ENCODE measurements at places on chromosomes 5 and 9.

DNA sequence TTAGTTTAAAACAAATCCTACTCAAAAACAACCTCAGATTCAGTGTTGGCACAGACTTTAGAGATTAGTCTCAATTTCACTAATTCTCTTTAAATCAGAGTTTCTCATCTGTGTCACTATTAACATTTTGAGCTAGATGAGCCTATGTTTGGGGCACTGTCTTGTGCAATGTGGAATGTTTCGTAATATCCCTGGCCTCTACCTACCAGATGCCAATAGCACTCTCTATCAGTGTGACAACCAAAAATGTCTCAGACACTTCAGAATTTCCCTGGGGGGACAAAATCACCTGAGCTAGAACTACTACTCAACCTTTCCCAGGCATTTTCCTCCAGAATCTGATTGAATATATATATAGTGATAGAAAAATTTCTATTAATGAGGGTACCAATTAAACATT lies 465.2 kb upstream of the RGMB start:
- DNase-seq = no peak

DNA sequence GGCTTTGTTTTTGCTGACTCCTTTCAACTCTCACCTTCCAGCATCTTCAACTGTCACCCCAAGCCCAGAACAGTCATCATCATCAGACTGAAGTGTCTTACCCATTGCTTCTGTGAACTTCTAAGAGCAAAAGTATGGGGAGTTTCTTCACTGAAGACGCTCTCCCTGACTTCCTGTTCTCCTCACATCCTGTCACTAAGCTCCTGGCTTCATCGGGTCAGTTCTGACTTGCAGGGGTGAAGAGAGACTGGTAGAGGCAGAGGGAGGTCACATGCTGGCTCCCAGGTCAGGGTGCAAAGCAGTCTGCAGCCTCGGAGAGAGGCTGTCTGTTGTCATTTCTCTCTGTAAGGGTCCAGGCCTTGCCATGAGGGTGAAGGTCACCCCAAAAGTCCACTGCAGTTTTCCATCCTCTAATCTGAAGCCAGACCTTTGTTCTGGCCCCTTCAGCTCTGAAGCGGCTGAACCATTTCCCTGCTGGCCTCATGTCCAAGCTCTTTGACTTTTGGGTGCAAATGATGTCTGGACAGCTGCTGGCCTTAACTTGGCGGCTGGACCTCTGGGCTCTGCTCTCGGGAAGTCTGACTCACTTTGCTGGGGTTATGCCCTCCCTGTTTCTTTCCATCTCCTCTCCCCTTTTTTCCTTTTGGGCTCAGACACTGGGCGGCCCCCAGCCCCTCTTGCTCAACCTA lies 305.0 kb downstream of the RAB3C start:
- peak; percentile 23 for DNase-seq

DNA sequence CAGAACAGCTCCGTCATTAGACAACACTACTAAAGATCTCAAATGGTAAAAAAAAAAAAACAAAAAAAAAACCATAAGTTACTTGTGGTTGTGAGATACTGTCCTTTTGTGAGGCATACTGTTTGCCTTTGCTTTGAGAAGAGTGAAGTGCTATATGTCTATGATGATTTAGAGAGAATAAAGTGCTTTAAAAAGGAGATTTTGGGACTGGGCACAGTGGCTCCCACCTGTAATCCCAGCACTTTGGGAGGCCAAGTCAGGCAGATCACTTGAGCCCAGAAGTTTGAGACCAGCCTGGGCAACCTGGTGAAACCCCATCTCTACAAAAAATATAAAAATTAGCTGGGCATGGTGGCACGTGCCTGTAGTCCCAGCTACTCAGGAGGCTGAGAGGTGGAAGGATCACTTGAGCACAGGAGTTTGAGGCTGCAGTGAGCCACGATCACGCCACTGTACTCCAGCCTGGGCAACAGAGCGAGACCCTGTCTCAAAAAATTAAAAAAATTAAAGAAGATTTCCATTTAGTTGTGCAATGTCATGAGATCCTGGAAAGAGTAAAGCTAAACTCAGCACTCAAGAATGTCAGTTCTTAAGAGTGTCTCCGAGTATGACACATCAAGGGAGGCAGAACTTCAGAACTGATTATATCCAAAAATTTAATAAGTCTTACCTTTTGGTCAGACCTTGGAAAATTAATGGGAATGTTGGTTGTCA lies 87.3 kb downstream of the PRDM6 start:
- DNase-seq = no peak

- DNase-seq = no peak
Observed at GRCh38 chr5:17315710-17316221, 98.3 kb downstream of the BASP1 start.

DNA sequence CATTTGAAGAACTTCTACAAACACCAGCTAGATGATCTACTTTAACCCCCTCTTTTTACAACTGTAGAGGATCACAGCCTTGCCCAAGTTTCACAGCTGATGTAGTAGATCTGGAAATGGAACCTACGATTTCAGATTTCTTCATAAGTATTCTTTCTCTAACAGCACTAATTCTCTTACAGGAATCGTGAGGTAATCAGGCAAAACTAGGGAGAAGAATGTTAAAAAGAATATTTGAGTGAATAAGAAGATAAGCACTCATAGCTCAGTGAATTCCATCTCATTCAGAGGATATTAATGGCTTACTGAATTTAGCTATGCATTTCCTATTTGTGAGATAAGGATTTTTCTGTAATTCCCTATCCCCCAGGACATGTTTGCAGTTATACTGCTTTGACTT lies 42.1 kb downstream of the NADK2 start:
- DNase-seq = peak; percentile 6

- no peak for DNase-seq
Observed at GRCh38 chr9:134666831-134667230, 25.2 kb downstream of the COL5A1 start.

- no peak for DNase-seq
Observed at GRCh38 chr9:87884578-87885459, 2.1 kb downstream of the SPATA31E1 start.

- no peak for DNase-seq
Observed at GRCh38 chr5:24065779-24066178, 558.4 kb downstream of the PRDM9 start.

- no peak for DNase-seq
Observed at GRCh38 chr9:1207686-1208085, 157.5 kb downstream of the DMRT2 start.

DNA sequence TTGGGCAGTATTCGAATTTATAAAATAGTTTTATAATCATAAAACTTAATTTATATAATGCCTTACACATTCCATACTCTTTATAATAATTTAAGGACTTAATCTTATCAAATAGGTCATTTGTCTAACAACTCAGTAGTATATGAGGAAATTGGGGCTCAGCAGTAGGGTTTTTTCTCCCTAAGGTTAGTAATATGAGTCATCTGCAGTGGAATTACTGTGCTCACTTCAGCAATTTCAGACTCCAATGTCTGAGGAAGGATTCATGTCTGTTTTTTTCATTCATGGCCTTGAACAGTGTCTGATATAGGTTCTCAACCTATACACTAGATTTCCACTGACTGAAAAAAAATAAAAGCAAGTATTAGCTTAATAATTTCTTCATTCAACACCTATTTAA lies 7.4 kb downstream of the DMRTA1 start:
- no peak for DNase-seq

- no peak for DNase-seq
Observed at GRCh38 chr9:257957-258356, 43.3 kb downstream of the DOCK8 start.

DNA sequence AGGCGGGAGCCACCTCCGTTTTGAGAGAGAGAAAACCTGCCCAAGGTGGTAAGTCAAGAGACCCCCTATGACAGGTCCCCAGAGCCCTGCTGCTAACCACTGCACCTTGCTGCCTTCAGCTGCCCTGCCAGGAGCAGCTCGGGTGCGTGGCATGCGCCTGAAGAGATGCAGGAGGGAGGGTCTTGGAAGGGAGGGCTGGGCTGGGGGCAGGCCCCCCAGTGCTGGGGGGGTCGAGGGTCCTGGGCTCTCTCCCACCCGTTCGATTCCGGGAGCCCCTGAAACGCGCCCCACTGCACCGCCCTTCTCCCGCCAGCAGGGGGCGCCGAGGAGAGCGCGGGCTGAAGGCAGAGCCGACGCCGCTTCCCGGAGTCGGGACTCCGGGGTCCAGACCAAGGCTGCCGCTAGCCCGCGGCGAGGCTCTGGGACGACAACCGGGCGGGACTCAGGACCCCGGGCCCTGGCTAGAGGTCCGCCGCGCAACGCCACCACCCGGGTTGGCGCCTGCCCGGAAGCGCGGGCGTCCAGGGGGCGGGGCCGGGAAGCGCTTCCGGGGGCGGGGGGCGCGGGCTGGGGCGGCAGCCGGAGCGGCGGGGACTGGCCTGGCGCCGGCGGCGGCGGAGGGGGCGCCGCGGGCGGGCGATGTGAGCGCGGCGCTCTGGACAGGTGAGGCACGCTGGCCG lies at the start of gene ZBTB34:
ZBTB34 (plus strand) TSS at position 563 of the 680 bp plus-strand sequence. CDS start 18,761 bp downstream, outside the sequence.
- DNase-seq = peak; percentile 68

- DNase-seq = no peak
Observed at GRCh38 chr5:145777445-145778063, 57.6 kb downstream of the PRELID2 start.

DNA sequence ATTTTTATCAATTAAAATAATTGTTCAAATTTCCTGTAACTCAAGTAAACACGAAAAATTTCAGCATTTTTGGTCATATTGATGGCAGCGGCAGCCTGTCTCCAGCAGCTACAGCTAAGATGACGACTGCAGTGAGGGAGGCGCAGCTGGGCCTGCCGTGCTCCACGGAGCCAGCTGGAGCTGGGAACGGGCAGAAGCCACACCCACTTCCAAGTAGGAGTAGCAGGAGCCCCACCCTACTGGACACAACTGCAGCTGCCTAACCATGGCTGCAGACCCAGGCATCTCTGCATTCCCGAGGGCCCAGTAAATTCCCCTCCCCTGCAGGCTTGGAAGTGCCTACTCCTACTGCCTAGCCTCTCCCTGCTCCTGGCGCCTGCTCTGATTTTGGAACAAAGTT lies 2031.7 kb downstream of the EFNA5 start:
- DNase-seq = peak; percentile 46

DNA sequence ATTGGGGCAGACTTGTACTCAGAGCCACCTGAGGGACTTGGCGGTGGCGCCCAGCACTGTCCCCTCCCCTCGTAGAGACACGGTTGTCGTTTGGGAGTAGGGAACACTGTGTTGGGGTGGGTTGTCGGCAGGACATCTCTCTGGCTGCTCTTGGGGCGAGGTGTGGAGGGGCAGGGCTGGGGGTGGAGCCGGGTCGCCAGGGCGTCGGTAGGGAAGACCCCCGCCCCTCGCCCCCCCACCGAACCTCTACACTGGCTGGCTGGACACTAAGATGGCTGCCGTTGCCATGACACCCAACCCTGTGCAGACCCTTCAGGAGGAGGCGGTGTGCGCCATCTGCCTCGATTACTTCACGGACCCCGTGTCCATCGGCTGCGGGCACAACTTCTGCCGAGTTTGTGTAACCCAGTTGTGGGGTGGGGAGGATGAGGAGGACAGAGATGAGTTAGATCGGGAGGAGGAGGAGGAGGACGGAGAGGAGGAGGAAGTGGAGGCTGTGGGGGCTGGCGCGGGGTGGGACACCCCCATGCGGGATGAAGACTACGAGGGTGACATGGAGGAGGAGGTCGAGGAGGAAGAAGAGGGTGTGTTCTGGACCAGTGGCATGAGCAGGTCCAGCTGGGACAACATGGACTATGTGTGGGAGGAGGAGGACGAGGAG lies 778 bp downstream of the TRIM41 start:
- DNase-seq = peak; percentile 93

DNA sequence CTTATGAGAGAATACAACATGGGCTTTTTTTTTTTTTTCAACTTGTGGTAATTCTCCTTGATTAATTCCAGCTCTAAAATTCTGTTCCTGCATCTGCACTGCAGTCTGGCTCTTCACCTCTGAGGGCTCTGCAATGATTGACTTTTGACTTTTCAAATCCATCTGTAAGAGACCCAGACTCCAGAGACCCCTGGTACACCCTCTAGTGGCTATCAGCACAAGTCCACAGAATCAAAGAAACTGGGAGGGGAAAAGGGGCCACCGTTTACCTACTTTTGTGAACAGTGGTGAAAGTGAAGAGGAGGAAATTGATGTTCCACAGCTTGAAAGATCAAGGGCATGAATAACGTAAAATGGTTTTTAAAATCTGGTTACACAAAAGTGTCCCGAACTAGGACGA lies 151.6 kb downstream of the SLIT3 start:
- peak; percentile 55 for DNase-seq

DNA sequence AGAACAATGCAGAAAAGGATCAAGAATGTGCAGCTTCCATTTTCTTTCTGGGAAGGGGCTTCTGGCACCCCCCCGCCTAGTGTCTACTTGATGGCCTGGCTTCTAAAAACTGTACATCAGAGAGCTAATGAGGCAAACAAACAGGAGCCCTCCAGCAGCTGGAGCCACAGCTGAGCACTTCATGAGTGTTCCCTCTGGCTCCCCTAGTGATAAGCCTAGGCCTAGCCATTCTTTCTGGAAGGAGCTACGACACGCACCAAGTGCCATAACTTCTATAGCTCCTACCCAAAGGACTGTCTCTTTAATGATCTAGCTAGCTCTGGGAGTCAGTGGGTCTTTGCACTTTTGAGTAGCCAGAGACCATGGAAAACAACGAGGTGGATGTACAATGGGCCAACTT lies 66.1 kb downstream of the DNAH5 start:
- DNase-seq = peak; percentile 5

GRCh38 chr5:94751460-94751859 lies 133.0 kb downstream of the SLF1 start:
- no peak for DNase-seq

- no peak for DNase-seq
Observed at GRCh38 chr5:53426512-53426830, 54.0 kb upstream of the FST start.

GRCh38 chr9:125548141-125548540 lies 158.9 kb downstream of the MAPKAP1 start:
- no peak for DNase-seq

GRCh38 chr9:92392690-92393089 lies 11.7 kb downstream of the OGN start:
- no peak for DNase-seq

GRCh38 chr9:94655739-94656138 lies 16.4 kb upstream of the FBP1 start:
- no peak for DNase-seq

- DNase-seq = no peak
Observed at GRCh38 chr5:78562001-78562400, 86.6 kb downstream of the LHFPL2 start.

- no peak for DNase-seq
Observed at GRCh38 chr5:131794586-131794985, 2.2 kb downstream of the FNIP1 start.

- DNase-seq = no peak
Observed at GRCh38 chr9:12652973-12653372, 40.2 kb upstream of the TYRP1 start.

DNA sequence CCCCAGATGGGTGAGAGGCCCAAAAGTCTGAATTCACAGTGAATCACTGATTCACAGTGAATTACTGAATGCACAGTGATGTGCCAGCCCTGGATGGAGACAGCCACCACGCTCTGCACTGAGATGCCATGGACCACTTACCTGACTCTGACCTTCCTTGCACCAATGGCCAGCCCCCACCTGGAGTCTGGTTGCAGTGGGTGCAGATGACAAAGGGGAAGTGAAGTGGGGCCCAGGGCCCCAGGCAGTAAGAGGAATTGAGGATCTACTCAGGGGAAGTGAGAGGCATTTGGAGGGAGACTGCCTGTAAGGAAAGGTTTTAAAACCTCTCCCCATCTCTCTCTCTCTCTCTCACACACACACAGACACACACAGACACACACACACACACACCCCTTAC lies 412.1 kb downstream of the CYLC2 start:
- DNase-seq = no peak
